ENCODE measurements at places on chromosomes 11 and 22.
A peak's percentile ranks its signal among the peaks of the same experiment; 100 is the strongest.

DNA sequence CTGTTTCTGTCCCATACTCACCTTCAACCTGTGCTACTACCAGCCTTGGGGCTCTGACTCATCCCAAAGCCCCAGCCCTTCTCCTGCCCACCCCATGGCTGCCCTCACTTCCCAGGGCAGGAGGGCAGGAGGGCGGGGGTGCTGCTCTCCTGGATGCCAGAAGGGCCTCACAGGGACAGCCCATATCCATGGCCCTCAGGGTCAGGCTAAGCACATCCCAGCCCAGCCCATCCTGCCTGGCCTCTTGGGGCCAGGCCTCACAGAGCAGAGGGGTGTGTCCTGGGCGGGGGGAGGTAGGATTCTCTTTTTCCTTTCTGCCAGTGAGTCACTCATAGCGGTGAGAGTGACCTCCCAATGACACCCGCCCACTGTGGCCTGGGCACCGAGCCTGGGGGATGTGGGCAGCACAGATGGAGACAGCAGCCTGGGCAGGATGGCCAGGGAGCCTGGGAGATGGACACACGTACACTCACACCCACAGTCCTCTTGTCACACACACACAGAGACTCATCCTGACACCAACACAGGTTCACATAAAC is 2.4 kb downstream of the LTBP3 start:
- no peak for DNase-seq

DNA sequence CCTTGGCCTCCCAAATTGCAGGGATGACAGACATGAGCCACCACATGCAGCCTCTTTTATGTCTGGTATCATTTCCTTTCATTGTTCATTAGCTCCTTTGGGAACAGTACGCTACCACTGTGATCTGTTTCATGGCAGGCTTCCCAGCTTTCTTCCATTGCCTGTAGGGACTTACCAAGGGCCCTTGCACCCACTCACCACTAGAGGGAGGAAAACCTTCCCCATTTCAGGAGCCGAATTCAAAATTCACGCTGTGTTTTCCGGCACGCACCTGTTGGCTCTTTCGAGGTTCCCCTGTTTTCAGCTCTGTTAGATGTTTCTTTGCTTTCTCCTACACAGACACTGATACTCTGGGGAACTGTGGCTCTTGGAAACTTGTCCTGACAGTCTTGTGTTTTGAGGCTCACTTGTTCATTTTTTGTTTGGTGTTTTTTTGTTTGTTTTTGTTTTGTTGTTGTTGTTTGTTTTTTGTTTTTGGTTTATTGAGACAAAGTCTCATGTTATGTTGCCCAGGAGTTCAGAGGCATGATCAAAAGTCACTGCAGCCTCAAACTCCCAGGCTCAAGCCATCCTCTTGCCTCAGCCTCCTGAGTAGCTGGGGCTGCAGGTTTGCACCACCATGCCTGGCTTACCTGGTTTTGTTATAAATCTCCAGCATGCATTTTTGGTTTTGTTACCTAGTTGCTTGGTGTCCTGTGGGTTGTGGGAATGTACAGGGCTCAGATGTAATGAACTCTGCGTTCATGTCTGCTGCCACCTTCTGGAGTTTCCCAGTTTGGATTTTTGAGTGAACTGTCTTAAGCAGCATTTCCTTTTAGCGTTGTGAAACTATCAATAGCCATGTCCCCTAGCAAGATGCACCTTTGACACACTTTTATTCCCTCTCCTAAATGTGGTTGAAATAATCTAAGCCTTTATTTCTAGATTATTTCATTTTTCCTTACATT is 2.3 kb downstream of the KRTAP5-11 start:
- peak; percentile 35 for DNase-seq

DNA sequence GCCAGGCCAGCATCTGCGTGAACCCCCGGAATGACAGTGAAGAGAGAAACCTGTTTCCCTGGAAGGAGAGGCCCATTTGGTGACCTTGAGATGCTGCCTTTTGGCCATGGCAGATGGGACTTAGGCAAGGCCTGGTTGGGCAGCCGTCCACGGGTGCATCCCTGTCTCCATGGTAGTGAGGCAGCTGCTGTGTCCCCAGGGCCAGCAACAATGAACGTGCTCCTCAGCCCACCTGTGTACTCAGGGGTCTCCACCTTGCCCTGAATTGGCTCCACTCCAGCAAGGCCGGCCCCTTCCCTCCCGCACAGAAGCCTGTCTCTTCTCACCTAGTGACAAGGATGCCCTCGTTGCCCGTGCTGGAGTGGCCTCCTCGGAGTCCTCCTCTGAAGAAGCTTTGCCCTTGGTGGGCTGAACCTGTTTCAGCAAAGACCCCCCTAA is 441.1 kb downstream of the TBC1D22A start:
- DNase-seq, result no peak

DNA sequence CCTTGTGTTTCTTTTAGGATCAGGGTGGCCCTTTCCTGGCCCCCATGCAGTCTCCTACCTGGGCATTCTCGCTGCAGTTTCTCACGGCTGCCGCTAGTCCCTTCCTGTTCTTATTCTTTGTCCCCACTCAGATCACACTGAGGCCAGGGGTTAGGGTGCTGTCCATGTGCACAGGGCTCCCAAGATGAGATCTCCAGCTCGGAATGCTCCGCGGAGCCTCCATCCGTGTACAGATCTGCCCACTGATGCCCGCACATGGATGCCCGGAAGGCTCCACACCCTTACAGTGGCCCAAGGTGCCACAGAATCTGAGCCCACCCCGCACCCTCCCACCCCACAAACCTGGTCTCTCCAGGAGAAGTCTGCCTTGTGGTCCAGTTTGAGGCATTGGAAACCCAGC is 457.3 kb downstream of the TBC1D22A start:
- DNase-seq, result no peak

DNA sequence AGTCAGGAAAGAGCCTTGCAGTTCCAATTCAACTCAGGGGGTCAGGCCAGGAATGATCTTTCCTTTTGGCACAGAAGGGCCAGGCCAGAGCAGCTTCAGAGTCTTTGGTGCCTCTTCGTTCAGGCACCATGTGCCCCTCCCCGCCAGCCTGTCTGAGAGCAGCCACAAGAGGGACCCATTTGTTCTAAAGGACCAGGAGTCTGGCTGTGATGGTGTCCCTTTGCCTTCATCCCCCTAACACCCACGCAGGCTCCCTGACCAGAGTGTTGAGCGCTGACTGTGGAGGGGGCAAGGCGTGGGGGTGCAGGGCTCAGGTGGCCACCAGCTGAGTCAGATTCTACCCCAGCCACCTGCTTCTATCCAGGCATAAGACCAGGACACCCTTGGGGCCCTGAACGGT is 156.4 kb downstream of the TTC17 start:
- DNase-seq, result no peak

GRCh38 chr11:103792981-103793468 is 243.4 kb upstream of the DDI1 start:
- DNase-seq, result no peak

- no peak for DNase-seq
These were observed 81.8 kb upstream of the SYN3 start for GRCh38 chr22:33139937-33140336.

DNA sequence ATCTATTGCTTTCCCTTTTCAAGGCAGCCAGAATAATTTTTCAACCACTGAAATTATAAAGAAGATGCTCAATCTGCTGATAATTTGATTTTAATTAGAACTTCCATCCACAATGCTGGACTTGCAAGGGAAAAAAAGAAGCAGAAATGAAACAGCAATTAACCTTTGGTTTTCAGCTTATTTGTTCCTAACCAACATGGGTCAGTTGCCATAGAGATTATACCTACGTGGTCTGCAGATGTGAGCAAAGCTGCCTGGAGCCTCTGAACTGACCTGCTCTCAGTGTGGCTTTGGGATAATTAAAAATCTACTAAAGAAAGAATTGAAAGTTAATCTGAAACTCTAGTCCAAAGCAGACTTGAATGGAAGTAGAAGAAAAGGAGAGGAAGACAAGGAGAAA is 195.7 kb upstream of the API5 start:
- DNase-seq, result no peak

DNA sequence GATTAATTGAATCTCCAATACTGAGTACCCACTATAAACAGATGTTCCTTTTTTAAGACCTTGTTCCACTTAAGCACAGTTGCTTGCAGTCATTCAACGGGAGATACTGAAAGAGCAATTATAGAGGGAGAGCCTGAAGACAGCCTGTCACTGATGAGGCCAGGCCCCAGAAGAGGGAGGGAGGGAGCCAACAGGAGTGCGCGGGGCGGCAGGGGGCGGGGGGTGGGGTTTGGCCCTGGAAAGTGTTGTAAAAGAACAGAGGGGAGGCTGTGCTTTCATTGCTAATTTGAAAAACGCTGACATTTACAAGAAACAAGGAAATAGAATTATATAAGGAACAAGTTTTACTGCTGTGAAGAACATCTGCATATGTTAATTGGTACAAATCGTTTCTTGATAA is 53.1 kb downstream of the MAP6 start:
- DNase-seq, result no peak

- no peak for DNase-seq
These were observed 75.5 kb downstream of the SCN3B start for GRCh38 chr11:123578778-123579481.

DNA sequence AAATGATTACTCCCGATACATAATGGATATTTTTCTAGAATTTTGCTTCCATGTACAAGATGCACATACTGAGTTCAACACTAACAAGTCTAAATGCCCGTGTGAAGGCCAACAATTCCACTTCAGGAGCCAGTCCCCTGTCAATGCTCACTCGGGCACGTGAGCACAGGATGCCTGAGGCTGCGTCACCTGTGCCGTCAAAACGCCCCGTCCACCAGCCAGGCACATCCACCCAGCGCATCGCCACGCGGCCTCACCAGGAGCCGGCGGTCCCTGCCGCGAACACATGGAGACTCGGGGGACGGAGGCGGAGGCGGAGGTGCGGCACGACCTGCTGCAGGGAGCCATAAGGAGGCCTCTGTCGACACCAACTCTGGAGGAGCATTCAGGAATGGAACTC is 9.8 kb downstream of the TOLLIP start:
- DNase-seq, result no peak

GRCh38 chr11:91243630-91244029 is 981.0 kb upstream of the FAT3 start:
- DNase-seq, result no peak

DNA sequence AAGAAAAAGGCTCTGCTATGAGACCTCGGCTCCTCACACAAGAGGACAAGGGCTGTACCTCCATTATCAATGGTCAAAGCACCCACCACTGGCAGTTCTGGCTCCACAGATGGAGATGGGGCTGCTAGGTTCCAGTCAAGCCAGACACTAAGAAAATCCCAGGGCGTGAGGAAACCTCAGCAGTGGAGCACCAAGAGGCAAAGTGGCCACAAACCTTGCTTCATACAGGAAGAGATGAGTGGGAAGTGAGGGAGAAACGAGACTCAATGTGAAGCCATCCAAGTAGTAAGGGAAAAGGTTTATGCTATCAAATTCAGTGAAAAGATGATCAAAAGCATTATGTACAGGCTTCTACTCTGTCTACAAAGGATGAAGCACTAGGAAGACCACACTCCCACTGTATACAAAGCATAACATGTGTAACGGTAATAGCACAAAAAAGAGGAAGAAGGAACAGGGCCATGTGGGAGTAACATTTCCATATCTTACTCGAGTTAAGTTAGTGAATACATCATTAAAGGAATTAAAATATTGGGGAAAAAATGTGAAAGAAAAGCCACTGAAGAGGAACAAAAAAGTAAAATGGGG is 27.0 kb downstream of the POLDIP3 start:
- no peak for DNase-seq

GRCh38 chr22:43921370-43921769 is 2.2 kb upstream of the PNPLA3 start:
- no peak for DNase-seq

DNA sequence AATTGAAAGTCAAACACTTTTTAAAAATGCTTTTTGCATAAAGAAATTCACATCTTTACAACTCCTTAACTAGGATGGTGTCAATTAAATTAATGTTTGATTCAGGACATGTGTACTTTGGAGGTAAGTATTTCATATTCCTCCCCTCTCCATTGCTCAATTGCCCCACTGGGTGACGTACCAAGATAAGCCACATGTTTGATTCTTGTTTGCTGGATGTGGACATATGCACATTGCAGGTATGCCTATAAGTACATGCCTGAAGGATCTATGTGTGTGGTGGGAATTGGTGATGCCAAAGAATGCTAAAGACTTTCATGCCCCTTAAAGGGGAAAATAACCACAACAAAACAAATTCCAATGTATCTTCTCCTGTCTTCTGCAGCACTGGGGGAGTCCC is 5.8 kb downstream of the CD44 start:
- DNase-seq, result no peak

DNA sequence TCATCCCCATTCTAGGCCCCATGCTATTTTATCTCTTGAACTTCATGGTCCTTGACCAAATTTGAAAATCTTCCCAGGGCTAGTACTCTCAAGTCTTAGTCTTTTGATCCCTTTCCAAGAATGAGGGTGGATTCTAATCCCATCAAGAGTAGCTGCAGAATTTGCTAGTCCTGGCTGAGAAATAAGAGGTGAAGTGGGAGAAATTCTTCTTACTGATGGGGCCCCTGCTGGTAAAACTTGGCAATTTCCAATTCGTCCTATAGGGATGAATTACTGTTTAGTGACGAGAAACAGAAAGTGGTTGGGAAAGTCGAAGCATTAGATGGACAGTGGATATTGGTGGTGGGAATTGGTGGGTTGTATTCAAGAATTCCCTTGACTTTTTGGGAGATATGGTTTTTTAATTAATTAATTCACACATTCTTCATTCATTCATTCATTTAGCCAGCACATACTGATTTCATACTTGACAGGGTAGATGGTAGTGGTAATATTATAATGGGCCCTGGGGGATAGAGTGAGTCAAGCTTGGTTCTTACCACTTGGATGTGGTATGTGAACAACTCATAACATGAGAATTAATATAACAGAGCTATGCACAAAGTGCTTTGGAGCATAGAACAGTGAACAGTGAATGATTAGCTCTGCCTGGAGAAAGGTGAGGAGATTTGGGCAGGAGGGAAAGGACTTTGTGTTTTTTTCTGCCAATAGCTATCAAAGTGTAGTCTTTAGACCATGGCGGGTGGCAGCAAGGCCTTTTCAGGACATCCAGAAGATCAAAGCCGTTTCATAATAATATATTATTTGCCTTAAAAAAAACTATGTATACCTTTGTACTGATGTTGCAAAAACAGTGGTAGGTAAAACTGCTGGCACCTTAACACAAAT is 103.8 kb downstream of the STIM1 start:
- DNase-seq, result no peak

GRCh38 chr11:109680127-109680526 is 258.1 kb downstream of the C11orf87 start:
- DNase-seq, result no peak

GRCh38 chr11:92707665-92708064 is 261.8 kb upstream of the MTNR1B start:
- DNase-seq, result no peak

- no peak for DNase-seq
These were observed 11.7 kb downstream of the SLC35C1 start for GRCh38 chr11:45816614-45817013.

- DNase-seq, result no peak
These were observed 418.5 kb downstream of the MIAT start for GRCh38 chr22:27075891-27076290.

GRCh38 chr11:110174645-110175310 is 81.6 kb downstream of the ZC3H12C start:
- DNase-seq, result no peak

- no peak for DNase-seq
These were observed 136.0 kb downstream of the MAML2 start for GRCh38 chr11:96206955-96207354.

GRCh38 chr22:26502688-26503561 is 9.3 kb downstream of the TFIP11 start:
- DNase-seq, result peak; percentile 86

Measured in activated naive CD4-positive, alpha-beta T cell treated with anti-CD3 and anti-CD28 coated beads, Interleukin-2, amount 10 ng/mL, durations not matched to agents 7 days and 5 days (primary cell).